ENCODE measurements at places on chromosomes 13 and 19. TPM values are rescaled to one million over a fixed set of nuclear protein-coding genes. Genes with fewer than 3 reads are reported as not detected.

CLPTM1 gene
- 27.5 TPM for total RNA-seq

REXO1 gene
- 2.8 TPM for total RNA-seq

UHRF1 gene
- 8.3 TPM for total RNA-seq

ZNF302 gene
- 74.1 TPM for total RNA-seq

SIGLEC12 gene
- total RNA-seq, result not detected

FFAR3 gene
- total RNA-seq, result not detected

PRKD2 gene
- total RNA-seq, result 4.7 TPM

LAIR2 gene
- total RNA-seq, result not detected

ZNF208 gene
- total RNA-seq, result under 0.01 TPM

ZNF430 gene
- 33.8 TPM for total RNA-seq

YJEFN3 gene
- 1.6 TPM for total RNA-seq

PSG3 gene
- not detected for total RNA-seq

SIAH3 gene
- total RNA-seq, result 9.8 TPM

OVOL3 gene
- total RNA-seq, result not detected

LACC1 gene
- total RNA-seq, result 4.2 TPM

ZC3H4 gene
- total RNA-seq, result 11.2 TPM

ZNF600 gene
- 0.31 TPM for total RNA-seq

Measured in occipital lobe (tissue), 3 donors.